ENCODE measurements at places on chromosomes 3 and 15.
A peak's percentile ranks its signal among the peaks of the same experiment; 100 is the strongest.

- no peak for DNase-seq
These were observed 49.6 kb upstream of the PPARG start for GRCh38 chr3:12239301-12239700.

- no peak for DNase-seq
These were observed 80.6 kb upstream of the BHLHE40 start for GRCh38 chr3:4898454-4899313.

DNA sequence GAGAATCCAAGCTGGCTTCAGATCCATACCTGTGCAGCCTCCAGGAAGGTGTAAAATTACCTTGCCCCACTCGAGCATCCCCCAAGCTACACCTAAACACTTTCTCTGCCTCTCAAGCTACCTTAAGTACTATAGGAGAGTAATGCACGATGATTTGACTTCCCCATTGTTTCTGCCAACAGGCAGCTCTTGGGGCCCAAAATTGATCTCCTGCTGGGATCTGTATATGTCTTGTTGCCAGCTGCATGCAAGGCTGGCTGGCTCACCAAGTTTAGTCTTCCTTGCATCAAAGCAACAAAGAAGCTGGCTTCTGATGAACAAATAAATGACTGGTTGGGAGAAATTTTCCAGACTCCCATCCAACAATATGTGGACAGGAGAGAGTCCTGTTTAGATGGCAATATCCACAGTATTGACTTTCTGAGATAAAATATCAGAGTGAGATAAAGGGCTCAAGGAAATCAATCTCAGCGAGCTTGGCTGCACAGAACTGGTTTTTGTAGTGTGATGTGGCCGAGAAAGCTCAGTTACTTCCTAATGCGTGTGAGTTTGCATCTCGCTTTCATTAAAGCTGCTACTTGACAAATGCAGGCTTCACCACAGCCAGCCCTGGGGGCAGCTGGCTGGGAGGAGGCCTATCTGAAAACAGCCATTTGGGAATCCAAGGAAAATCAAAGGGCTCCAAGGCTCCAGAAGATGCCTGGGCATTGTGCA is 140.7 kb downstream of the MINAR1 start:
- no peak for DNase-seq

DNA sequence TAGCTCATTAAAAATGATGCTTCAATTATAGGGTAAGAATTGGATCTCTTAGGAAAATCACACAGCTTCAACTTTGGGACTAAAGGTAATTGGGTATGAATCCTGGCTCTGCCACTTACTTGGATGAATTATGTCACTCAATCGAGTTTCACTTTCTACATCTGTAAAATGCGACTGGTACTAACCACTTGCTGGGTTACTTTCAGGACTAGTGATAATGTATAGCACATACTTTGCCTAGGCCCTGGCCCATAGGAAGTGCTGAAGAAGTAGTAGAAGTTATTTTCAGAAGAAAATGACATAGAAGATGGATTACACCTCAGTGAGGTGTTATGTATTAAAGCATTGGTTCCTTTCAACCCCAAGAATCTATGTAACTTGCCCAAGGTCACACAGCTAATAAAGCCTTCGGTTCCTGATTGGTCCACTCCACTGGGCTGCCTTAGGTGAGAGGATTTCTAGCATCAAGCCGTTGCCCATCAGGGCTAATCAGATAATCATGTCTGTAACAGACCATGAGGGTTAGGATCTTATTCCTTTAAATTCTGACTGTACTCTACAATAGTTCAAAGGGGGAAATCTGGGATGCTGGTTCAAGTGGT is 29.4 kb upstream of the AP4E1 start:
- DNase-seq = peak; percentile 44

GRCh38 chr3:191915712-191916111 is 454.7 kb downstream of the PYDC2 start:
- DNase-seq = no peak

DNA sequence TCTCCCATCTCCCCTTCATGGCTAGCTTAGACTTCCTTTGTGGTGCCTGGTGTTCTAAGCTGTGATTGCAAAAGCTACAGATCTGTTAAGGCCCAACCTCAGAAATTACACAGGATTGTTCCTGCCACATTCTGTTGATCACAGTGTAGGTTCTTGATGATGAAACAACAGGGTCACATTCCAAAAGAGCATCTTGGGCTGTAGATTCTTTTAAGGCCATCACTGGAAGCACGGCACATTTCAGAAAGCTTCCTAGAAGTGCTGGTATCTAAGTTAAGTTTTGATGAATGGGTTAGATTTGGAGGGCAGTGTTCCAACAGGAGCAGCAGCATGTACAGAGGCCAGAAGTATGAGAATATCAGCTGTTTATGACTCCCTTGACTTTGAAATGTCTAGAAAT is 107.5 kb upstream of the SKOR1 start:
- no peak for DNase-seq

- no peak for DNase-seq
These were observed 116.2 kb upstream of the KCNMB2 start for GRCh38 chr3:178420033-178420432.

- no peak for DNase-seq
These were observed 195.8 kb downstream of the TBC1D5 start for GRCh38 chr3:17546500-17547255.

DNA sequence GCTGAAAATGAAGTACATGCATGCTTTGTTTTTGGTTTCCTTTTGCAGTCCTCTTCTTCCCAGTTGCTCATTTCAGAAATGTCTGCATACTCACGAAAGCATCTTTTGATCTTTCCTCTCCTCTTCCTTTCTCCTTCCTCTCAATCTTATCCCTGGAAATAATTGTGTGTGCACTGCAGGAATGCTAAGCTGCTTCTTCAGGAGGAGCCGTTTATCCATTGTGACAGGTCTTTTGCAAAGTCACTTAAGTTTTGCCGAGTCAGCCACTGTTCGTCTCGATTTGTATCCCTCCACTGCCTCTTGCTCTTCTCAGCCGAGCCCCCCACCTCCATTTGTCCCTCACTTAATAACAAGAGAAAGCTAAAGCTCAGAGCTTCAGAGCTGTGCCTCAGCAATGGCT is 597.6 kb downstream of the AGBL1 start:
- no peak for DNase-seq

DNA sequence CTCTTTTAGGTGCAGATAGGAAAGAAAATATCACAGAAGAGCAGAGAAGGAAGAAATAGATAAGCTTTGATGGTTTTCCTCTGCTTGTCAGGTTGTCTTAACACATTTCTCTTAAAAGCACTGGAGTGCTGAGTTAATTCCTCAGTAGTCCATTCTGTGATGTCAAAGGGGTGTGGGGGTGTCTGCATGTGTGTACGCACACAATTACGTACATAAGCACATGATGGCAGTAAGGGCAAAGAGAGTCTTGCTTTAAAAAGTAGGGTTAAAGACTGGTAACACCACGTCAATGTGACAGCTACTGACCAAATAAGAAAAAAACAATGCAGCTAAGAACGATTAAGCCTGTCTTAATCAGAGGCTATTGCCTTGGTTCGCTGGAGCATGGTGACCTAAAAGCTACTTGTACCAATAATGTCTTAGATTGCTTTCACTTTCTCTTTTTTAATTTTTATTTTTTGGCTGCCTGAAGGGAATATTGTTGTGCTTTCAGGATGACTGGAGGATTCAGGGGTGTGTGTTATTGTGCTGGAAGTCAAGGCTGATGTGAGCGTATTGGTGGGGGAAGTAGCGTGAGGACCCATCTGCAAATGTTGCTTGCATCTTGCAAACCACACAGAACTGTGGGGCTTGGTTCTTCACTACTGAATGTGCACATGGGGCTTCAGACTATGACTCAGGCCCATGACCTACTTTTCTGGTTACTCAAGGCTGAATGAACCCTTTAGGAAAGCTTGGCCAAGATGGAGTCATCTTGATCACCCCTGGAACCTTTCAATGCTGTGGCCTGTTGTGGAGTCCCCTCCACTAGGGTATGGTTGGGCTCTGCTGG is 417.8 kb upstream of the TPM1 start:
- no peak for DNase-seq

GRCh38 chr3:149470381-149470780 is 4.1 kb upstream of the TM4SF4 start:
- DNase-seq = no peak

DNA sequence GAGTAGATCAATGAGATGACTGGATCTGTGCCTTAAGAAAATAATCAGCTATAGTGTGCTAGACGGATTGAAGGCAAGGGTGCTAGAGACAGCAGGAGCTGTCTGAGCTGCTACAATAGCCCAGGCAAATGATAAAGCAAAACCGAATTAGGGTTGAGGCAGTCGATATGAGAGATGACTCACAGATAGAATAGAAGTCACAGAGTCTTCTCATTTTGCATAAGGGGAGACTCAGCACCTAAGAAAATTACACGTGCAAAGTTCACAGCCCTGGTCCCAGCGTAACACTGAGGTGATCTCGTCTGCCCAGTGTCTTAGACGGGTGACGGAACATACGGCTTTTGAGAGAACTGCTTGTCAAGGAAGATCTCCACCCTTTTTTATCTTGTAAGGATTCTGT is 11.6 kb downstream of the LPP start:
- no peak for DNase-seq

DNA sequence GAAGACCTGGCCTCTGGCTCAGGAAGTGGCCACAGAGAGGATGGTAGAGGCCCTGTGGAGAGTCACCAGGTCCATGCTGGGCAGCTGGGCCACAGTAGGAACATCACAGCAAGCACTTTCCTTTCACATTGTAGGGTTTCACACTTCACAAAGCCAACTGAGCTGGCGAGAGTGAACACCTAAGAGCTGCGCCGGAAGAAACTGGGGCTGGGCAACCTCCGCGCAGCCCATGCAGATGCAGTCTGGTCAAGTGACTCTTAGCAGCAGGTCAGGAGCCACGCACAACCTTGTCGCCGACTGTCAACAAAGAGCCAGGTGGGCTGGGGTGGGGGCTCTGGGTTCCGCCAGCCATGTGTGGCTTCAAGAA is 15.3 kb upstream of the SHISA5 start:
- no peak for DNase-seq

DNA sequence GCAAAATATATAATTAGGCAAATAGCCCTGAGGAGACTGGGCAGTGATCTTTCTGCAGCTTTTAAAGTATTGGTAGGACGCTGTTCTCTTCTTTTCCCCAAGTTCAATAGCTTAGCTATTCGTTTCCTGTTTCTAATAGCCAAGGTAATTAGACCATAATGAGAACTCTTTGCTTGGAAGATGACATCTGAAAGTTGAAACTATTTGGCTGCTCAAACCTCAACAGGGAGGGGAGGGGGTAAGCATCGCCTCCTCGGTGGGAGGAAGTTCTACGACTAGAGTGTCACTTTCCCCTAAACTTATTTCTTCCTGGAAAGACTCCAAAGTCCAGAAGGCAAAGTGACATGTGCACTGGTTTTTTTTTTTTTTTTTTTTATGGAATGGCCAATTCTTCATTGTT is 22.8 kb upstream of the ALDH1A3 start:
- DNase-seq = no peak

- DNase-seq = no peak
These were observed 22.1 kb downstream of the HDAC11 start for GRCh38 chr3:13501958-13502790.

GRCh38 chr3:16415911-16416476 is 97.5 kb downstream of the RFTN1 start:
- DNase-seq = no peak

DNA sequence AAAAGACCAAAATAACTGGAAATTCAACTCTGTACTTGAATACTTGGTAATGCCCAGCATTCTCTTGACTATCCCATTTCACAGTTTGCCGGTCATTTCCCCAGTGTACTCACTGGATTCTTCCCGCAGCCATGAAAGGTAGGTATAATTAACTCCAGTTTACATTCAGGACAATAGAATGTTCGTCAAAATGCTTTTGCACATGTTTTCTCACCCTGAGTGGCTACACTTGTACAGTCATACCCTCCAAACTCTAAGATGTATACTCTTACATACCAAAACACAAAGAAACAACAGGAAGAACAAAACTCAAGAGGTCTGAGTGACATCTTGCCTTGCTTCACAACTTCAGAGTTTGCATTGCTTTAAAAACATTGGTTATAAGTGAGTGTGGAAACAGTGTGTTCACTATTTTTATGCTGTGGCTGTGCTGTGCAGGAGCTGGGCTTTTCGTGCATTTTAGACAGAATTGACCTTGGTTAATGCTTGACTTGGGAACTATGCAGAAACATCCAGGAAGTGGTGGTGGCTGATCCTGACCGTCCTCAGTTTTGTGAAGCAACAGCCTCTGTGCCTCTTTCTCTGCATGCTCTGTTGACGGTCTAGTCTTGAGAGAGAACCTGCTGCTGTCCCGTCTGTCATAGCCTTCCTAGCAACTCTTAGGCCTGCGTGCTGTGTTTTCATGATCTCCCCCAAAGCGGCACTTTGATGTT is 90.5 kb downstream of the IGF1R start:
- no peak for DNase-seq

- peak; percentile 32 for DNase-seq
These were observed 7.8 kb upstream of the LIPC start for GRCh38 chr15:58423831-58424608.

- no peak for DNase-seq
These were observed 370.5 kb downstream of the CTNNB1 start for GRCh38 chr3:41569632-41570305.

DNA sequence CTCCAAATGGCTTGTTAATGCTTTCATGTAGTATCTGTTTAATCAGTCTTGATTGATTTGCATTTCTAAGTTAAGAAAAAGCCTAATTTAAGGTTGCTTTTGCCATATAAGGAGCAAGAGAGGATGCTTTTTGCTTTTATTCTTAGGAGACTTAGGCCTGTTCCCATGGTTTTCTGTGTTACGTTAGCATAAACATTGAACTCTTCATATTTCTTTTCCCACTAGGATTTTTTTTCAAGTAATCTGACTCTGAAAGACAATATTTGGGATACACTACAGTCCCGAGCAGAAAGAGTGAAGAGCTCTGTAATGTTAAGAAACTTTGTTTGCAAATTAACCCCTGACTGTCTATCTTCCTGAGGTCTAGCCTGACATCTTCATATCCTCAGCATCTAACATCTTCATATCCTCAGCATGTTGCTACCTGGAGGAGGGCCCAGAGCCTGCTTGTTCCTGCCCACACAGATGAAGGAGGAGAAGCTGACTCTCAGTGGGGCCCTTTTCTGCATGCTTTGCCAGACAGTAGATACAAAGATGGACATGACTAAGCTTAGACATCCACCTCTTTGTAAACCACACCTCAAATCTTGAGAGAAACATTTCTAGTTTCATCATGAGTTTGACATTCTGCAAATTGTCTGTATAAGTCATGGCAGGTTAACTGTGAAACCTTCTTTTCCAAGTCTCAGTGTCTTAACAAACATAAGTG is 86.2 kb upstream of the COL6A5 start:
- DNase-seq = no peak

- no peak for DNase-seq
These were observed 148.4 kb upstream of the CGNL1 start for GRCh38 chr15:57227899-57228298.

Data from stimulated activated naive CD8-positive, alpha-beta T cell treated with anti-CD3 and anti-CD28 coated beads, Interleukin-15, amount 100 ng/mL, for 72 hours (primary cell).